ENCODE measurements at places on chromosomes 3 and 15.

DNA sequence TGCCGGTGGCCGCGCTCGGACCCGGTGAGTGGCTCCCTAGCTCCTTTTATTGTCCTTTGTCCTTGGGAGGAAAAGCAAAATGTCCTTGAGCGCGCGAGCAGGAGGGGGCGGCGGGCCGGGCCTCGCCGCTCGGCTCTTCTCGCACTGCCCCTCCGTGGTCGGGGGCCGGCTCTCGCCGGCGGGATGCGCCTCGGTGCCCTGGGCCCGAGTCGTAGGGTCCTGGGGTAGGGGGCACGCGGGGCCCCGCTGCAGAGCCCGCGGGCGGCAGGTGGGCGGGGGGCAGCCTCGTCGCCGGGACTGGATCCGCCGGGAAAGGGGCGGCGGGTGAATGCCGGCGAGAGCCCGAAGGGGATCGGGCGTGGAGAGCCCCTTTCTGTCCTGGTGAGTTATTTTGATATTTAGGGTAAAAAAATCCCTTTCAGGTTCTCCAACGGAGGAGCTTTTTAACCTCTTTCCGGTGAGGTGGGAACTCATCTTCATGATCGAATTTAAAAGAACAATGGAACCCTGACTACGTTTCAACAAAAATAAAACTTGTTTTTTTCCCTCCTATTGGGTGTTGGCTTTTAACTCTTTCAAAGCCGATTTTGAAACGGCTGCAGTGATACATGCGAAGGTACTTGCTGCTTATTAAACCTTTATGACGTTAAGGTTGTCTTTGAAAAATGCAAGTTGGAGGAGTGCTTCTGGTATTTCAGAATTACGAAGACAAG is 16.8 kb upstream of the CHD2 start:
- peak; percentile 42 for DNase-seq

GRCh38 chr15:61530769-61531168 is 301.7 kb upstream of the RORA start:
- DNase-seq, result no peak

GRCh38 chr3:69671082-69671952 is 67.9 kb upstream of the MITF start:
- no peak for DNase-seq

DNA sequence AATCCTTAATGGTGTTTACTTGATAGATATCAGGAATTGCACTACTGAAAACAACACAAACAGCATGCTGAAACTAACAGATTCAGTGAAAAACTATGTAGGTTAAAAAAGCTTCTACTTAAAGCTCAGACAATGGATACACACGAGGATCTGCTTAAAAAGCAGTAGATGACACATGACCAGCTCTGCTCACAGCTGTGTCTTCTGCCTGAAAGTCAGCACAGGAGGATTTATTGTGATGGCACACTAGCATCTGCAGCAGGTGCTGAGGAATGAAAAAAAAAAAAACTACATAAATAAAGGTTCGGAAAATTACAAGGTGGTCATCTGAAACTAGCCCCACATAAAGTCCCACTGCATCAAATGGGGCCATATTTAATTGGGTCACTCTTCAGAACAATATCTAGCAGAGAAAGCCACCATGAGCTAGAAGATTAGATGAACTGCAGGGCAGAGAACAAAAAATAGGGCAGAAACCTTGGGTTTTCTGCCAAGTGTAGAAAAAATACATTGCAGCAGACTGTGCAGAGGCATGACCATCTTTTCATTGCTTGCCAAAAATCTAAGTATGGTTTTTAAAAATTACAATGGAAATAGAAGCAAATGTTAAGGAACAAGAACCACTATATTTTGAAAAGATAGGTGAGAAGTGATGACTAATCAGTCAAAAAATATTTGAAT is 13.2 kb upstream of the GOLM2 start:
- DNase-seq, result no peak

DNA sequence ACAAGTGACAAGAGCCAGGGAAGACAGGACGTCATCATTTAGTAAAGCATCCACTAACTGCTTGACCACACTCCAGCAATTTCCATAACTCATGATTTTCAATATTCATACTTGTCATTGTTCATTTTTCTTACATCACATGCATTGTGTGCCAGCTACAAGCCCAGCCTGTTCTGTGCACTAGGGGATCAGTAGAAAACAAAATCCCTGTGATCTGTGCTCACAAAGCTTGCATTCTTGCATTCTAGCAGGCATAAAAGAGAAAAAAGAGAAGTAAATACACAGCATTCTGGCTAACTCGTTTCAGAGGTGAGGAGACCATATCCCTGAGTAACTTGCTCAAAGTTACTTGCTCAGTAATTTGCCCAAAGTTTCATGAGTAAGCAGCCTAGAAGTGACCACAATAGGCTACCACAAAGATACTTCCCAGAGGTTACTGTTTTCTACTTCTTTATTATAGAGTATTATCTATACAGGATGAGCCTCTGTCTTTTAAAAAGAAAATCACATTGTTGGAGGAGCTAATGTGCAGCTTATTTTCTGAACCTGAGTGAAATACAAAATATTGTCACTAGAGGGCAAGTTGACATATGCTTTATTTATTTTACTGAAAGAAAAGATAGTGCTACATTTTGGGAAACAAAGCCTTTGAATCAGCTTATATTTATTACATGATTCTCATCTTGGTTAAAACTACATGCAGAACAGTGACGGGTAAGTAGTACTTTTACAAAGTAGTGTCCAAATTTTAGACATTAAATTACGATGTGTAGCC is 701.4 kb upstream of the LMCD1 start:
- no peak for DNase-seq

DNA sequence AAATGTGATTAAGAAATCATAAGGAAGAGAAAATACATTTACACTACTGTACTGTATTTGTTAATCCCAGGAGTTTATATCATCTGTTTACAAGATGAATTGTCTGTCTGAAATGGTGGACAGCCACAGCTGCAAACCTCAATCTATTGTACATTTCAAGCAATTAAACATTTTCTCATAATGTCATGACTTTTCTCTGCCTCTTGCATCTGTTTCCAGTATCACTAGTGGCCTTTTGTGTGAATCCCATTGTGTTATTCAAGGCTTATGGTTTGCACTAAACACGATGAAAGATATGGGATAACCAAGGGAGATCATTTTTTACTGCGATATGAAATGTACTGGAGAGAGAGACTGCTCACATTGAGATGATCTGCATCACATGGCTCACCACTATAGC is 200.2 kb upstream of the LRRN1 start:
- no peak for DNase-seq

- no peak for DNase-seq
These were observed 897.6 kb upstream of the NR2F2 start for GRCh38 chr15:95432878-95433405.

- DNase-seq, result no peak
These were observed 67.3 kb downstream of the PPARG start for GRCh38 chr3:12356175-12356574.

- DNase-seq, result no peak
These were observed 4.5 kb downstream of the EOGT start for GRCh38 chr3:69008980-69009379.

- DNase-seq, result no peak
These were observed 153.7 kb upstream of the HES1 start for GRCh38 chr3:193982258-193982659.

GRCh38 chr3:112755845-112756613 is 90.6 kb downstream of the CD200R1L start:
- no peak for DNase-seq

- DNase-seq, result no peak
These were observed 8.2 kb upstream of the APEH start for GRCh38 chr3:49665822-49666519.

- no peak for DNase-seq
These were observed 6.8 kb upstream of the NCKIPSD start for GRCh38 chr3:48692551-48692950.

DNA sequence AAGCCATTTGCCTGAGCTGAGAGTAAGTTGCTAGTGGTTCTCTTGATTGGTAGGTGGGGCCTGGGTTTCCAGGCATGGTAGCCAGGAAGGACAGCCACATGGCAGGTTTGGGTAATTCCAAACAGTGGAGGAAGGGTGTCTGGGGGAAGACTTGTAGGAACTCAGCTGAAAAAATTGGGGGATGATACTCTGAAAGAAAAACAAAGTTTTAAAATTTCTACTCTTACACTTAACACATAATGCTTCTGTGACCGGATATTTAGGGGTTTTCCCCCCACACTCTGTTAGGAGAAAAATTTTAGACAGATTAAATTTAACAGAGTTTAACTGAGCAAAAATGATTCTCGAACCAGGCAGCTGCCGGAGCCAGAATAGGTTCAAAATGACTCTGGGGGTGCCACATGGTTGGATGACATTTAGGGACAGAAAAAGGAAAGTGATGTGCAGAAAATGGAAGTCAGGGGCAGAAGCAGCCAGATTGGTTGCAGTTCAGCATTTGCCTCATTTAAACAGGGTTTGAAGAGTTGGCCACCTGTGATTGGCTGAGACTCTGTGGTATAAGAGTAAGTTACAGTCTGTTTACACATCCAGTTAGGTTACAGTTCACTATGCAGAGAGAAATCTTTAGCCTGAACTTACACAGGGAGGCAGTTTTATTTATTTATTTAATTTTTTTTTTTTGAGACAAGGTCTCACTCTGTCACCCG is 8.1 kb downstream of the B2M start:
- peak; percentile 51 for DNase-seq

DNA sequence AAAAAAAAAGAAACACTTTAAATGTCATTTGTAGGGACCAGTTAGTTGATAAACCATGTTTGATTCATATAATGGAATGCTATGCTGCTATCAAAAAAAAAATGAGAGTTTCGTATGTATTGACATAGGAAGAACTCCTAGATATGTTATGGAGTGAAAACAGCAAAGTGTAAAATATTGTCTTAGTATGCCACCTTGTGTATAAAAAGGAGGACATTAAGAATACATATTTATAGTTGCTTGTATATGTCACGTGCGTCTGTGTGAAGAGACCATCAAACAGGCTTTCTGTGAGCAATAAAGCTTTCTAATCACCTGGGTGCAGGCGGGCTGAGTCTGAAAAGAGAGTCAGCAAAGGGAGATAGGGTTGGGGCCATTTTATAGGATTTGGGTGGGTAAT is 39.5 kb downstream of the KBTBD8 start:
- no peak for DNase-seq

DNA sequence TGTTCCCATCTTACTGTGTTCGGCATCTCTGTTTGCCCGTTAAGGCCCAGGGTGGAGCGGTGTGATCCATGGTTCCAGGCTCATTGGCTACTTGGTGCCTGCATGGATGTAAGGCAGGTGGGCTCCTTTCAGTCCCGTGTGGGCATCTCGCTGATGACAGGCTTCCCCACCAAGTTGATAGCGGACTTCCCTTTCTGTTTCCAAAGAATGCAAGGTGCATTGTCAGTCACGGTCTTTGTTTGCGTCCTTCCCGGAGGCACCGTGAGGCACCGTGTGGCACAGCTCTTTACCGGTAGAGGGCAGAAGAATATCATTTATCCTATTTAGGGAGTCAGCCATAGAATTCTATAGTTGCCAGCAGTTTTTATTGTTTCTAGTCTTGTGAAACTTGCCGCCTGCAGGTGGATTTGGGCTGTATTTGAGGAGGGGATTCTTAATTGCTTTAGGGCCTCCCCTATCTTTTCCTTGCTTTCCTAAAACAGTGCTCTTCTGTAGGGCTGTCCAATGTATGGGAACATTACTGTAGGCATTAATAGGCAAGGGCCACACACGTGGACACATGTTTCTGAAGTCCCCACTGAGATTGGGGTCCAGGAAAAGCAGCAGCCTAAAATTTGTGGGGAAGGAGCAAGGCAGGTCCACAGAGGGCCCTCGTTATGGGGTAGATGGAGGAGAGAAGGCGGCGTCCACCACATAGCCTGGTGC is 244.1 kb downstream of the SLCO3A1 start:
- peak; percentile 21 for DNase-seq

All from stimulated activated CD4-positive, alpha-beta T cell treated with anti-CD3 and anti-CD28 coated beads, Interleukin-4, amount 100 ng/mL, for 4 hours (primary cell).